HS-27A (cell line): ENCODE measurements at places on chromosomes 1 and 21.

DNA sequence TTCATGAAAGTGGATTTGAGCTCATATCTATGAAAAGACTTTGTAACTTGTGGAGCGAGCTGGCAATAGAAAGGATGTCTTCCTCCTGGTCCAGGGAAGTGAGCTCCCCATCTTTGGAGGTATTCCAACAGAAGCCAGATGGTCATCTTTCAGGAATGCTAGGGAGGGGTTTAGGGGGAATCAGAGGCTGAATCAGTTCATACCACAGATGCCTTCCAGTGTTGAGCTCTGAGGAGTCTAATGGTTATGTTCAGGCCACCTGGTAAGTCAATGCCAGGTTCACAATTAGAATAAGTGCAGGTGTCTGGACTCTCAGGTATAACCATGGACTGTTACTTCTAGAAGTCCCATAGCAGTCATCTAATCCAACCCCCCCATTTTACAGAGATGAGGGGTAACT lies 119.1 kb downstream of the ACTL8 start:
- peak; percentile 95 for DNase-seq

DNA sequence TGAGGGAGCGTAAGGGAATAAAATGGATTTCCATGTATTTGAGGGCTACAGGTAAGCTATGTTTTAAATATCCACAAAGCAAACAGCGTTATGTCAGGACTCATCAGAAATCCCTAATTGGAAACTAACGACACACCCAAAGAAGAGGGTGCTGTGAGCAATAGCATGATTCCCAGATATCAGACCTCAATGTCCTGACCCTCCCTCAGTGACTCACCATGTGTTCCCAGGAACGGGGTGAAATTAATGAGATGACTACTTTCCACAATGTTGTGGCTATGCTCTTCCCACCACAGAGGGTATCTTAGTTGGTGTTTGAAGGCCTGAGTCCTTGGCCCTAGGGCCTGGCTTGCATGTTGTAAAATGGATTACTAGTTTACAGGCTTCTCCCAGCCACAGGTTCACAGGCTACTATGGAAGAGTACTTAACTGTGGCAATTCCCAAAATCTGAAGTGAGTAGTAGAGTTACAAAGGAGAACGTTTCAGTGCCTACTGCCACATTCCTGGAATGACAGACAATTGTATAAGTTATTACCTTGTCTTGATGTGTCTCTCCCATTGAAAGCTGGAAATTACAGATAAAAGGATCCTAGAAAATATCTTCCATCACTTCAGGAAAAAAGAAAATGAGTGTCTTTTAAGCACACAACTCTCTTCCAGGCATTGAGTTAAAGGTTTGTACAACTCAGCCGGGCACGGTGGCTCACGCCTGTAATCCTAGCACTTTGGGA lies 1.7 kb upstream of the KRTAP11-1 start:
- DNase-seq = no peak

DNA sequence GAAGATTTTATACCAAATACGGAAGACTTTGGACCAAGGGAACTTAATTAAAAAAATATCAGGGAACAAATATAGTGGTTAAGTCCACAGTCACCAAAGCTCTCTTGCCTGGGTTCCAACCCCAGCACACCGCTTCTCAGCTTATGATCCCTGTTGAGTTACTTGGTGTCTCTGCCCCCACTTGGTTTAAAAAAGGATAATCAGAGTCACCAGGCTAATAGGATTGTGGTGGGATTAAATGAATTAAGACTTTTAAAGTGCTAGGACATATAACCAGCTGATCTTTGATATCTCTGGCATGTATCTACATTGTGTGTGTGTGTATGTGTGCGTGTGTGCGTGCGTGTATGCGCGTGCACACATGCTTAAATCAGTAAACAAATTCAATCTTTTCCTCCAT lies 474.7 kb upstream of the DAB1 start:
- DNase-seq = no peak

DNA sequence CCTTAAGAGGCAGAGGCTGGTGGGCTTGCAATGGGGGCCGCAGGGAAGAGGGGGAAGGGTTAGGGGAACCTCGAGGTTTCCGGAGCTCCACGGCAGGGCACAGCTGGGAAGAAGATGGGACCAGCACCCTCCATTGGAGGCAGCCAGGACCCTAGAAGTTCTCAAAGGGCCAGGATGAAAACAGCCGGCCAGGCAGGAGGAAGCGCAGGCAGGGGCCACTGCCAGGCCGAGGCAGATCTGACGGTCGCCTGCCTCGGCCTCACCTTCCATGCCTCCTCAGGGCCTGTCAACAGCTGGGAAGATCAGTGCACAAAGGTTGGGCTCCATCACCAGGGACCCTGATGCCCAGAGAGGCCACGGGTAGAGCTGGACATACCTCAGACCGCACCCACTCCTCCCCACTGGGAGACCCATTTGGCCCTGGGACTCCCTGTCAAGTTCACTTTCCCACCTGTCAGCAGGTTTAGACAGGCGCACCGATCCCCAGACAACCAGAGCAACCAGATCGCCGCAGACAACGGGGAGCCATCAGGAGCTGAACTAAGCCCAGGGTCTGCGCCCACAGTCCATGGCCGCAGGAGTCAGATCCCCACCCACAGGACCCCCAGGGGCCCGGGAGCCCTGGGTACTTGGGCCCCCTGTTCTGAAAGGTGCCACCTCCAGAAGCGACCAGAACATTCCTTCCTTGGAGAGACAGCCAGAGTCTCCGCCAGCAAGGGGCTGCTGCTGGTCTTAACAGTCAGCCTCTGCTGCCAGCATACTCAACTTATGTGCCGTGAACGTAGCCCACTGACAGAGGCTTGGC lies 2.2 kb downstream of the SLC19A1 start:
- no peak for DNase-seq

GRCh38 chr1:184903111-184903692 lies 71.1 kb downstream of the NIBAN1 start:
- no peak for DNase-seq

DNA sequence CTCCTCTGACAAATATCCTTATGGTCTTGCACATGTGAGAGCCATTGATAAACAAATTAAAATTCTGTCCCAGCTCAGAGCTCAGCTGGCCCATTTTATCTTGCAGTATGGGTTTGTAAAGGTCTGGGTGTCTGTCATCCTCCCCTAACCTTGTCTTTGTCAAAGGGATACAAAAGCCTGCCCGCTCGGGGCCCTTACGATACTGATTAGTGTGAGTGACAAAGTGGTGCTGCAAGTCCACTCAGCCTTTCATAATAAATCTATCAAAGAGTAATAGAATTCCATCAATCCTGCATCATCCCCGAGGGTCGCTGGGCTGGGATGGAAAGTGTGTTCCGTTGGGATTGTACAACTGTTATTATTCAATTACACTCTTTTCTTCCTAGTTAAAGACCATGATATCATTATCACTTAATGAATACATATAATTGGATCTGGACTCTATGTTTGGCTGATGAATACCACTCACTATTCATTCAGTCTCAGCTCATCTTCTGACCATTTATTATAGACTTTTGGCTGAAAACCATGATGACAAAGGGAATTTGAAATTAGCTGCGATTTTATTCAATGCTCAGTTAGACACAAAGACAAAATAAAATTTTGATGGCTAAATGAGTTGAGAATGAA lies 122.5 kb upstream of the FOXD3 start:
- no peak for DNase-seq

DNA sequence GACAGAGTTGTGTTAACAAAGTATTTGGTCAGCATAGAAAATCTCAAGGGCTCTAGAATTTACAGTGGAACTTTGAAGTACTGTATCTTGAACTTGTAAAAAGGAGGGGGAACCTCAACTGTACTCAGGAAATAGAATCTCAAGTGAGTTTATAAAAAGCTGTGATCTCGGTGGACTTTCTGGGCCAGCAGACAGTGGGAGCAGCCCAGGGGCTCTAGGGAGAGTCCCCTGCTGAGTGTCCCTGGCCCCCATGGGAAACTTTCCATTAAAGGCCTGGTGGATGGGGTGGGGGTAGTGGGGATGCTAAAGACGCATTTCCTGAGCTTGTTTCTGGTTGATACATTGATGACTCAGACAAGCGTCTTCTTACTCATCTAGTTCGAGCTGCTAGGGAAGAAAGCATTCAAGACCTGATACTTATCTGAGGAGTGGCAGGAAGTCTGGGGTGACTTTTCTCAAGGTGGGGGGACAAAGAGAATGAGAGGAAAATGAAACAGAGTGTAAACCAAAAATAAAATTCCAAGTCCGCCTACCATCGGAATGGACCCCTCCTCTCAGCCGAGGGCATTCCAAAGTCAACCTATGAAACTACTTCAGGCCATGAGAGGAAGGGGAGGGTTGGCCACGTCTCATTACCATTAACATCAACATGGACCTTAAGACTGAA lies 65.5 kb downstream of the NID1 start:
- peak; percentile 67 for DNase-seq

DNA sequence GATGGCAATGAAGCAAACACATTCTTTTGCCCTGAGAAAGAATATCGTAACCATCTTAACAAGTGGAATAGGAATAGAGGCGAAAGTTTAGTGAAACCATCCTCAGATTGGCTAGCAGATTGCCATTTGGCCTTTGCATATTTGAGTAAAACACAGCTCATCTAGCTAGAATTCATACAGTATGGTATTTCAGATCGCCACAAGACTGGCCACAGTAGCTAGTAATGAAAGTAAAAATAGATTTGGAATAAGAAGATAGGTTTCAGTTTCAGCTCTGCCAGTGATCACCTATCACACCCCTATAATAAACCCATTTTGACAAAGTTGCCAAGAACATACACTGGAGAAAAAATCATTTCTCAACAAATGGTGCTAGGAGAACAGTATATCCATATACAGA lies 294.9 kb downstream of the LRRIQ3 start:
- no peak for DNase-seq

- DNase-seq = no peak
These were observed 71.1 kb upstream of the ERRFI1 start for GRCh38 chr1:8097077-8097799.

DNA sequence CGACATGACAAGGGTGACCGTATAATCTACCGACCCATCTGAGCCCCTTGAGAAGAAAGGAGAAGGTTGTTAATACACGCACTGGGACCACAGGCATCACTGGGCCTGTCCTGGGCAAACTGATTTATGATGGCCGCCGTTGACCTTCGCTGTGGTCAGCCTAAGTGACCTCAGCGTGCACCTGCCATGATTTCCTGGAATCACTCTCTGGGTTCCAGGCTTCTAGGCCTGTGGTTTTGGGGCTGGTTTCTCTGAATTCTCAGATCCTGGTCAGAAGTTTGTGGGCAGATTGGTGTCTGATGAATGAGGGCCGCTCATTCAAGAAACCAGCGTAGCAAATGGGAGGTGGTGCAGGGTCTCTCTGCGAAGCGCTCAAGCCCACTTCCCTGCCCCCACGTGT lies 64.0 kb downstream of the SIK1 start:
- no peak for DNase-seq

GRCh38 chr1:181396171-181396670 lies 87.1 kb upstream of the CACNA1E start:
- DNase-seq = no peak

- peak; percentile 31 for DNase-seq
These were observed 66.3 kb upstream of the DIRAS3 start for GRCh38 chr1:68116643-68117235.

DNA sequence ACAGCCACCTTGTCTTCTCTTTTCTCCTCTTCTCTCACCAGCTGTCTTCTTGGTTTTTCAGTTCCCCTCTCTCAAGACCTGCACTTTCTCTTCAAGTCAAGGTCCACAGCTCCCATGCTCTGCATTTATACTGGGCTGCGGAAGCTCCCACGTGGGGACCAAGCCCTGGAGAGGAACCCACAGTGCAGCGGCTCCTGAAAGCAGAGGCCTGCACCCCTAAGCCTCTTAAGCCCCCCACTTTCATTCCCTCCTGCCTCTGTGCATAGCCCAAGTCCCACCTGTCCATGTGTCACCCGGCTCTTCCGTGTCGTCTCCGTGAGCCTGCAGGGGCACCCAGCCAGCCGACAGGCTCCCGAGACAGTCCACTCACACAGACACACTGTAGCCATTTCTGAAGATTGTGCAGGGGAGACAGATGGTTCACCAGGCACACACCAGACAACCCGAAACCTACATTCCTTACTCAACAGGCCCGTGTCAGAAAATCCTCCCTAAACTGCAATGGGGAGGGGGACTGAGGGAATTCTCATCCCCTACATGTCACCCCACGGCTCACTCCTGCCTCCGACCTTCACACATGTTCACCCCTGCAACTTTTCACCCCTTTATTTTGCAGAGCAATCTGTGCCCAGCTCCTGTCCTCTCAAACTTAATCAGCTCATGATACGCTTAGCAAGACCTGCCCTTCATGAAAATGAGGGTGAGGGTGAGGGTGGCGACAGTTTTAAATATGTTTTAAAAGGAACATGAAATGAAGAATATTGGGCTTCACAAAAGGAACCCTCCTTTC lies 6.3 kb downstream of the MX2 start:
- no peak for DNase-seq

GRCh38 chr1:158188611-158189010 lies 7.9 kb downstream of the CD1D start:
- no peak for DNase-seq

DNA sequence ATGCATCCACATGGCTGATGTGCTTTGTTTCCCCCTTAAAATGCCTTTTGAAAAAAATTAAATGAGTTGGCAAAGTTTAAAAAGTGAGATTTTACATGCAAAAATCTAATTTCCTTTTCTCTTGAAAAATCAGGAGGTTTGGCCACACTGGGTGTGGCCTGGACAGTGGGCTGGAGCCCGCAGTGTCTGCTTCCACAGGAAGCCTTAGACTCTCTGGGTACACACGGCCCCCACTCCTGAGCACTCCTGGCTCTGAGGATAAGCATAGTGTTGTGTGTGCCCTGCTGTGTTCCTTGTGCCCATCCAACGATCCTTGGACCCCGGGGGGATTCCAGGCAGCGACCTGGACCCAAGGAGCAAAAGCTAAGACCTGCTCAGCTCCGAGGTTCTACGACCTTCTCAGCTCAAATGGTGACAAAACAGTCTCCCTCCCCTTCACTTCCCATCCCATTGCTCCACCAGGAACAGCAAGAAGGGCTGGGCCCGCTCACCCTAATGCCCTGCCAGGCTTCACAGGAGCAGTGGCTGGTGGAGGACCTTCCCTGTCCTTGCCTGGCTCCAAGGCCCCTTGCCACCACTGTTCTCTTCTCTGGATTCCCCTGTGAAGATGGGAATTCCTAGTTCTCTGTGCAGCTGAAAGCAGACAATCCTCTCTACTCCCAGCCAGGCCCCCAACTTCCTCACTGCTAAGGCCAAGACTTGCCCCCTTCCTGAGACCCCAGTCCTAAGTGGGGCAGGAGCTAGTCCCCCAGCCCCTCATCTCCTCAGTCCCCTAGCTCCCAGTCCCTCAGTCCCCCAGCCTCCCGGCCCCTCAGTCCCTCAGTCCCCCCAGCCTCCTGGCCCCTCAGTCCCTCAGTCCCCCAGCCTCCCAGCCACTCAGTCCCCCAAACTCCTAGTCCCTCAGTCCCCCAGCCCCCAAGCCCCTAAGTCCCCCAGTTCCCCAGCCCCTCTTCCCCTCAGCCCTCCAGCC lies 395.8 kb downstream of the PTPRU start:
- no peak for DNase-seq

DNA sequence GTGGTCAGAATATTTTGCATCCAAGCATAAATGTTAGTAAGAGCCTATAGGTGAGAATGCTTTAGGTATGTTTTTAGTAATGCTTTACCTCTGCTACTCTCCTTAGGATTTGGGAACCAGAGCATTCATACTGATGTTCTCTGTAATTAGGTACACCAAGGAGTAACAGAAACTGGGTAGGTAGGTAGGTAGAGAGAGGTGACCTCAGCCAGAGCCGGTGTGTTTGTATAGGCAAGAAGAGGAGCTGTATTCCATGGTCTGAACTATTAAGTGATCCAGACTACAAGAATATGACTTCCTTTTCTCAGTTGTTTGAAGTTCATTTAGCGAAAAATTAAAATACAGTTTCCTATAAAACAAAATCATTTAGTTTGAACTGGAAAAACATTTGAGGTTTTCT lies 108.5 kb downstream of the SDCCAG8 start:
- DNase-seq = no peak

- DNase-seq = peak; percentile 51
These were observed 23.1 kb downstream of the IL10RB start for GRCh38 chr21:33289199-33289819.
